CD4-positive, alpha-beta T cell treated with Interleukin-15 for 4 hours (primary cell): ENCODE measurements at places on chromosomes 6 and 20.

- no peak for DNase-seq
These were observed 32.1 kb upstream of the CENPW start for GRCh38 chr6:126307849-126308248.

GRCh38 chr20:891706-892080 lies 24.4 kb downstream of the ANGPT4 start:
- no peak for DNase-seq

DNA sequence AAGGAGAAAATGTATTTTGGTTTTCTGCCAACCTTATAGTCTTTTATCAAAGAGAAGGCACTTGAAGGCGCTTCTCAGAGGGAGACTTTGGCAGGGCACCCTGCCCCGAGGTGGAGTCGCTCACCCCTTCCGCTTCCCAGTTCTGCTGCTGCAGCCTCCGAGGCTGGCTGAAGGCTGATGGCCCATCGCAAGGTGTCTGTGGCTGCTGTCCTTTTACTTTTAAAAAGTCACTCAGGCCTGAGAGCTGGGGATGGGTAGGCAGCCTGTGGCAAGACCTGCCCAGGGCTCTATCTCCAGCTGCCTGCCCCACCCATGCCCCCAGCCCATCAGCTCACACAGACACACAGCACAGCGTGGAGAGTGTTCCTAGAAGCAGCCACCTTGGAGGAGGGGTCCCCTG lies 206.6 kb upstream of the CST7 start:
- no peak for DNase-seq

DNA sequence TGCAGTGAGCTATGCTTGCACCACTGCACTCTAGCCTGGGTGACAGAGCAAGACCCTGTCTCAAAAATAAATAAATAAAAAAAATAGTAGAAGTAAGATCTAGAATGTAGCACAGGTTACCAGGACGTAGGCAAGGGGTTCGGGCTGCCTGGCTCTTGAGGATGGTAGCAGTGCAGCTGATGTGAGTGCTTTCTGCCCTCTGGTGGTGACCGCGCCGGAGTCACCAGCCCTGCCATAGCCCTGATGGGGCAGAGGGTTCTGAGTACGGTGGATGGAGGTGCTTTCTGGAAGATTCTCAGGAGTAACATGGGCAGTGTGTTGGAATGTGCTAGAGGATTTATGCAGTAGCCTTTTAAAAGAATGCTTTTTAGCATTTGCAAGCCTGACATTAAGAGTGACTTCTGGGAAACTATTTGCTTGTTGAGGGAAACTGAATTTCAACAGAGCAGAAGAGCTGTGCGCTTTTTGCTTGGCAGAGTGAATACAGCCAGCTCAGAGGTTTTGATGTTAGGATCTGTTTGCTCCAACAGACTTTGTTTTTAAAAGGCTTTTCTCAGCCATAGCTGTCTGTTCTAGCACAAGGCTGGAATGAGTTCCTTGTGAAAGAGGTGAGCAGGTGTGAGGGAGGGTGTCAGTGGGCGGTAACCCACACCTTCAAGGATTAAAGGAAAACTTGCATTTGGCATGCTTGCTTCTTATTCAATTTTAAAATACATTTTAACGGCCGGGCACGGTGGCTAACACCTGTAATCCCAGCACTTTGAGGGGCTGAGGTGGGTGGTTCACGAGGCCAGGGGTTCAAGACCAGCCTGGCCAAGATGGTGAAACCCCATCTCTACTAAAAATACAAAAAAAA lies 65.9 kb downstream of the PTPN1 start:
- DNase-seq = peak; percentile 68
